Fibroblast of the aortic adventitia (primary cell): ENCODE measurements at places on chromosomes 3 and 15. TPM values are rescaled to one million over a fixed set of nuclear protein-coding genes. Genes with fewer than 3 reads are reported as not detected.
A peak's percentile ranks its signal among the peaks of the same experiment; 100 is the strongest.

- DNase-seq: peak; percentile 74
These were observed 37.5 kb upstream of the STIMATE start for GRCh38 chr3:52934630-52935530.

DNA sequence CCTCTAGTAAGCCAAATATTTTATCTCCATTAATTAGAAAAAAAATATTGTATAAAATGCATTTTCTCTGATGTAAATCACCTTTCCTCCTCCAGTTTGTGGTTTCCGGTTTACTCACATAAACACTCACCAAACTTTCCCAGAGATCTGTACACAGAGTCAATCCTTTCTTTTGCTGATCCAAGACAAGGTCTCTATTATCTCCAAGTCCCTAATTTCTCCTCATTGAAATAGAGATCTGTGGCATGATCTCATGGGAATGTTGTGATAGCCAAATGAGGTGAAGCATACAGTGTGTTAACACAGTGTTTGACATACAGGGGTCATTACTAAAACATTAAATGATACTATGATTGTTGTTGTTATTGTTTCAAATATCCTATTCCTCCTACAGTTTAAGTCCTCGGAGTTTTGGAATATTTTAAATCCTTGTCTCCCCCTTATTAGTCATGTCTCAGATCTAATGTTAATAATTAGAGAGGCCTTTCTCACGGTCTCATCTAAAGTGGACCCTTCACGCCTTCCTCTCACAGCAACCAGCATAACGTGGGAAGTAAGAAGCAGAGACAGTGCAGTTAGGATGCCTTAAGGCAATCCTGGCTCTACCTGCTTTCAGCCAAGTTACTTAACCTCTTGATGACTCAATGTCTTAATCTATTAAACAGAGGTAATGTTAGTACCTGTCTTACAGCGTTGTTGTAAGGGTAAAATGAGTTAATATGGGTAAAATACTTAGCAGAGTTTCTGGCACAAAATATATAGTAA is 333.3 kb downstream of the GRM7 start:
- no peak for DNase-seq

NOX5 gene
- 0.08 and 0.27 TPM in 2 replicates for total RNA-seq

- DNase-seq: peak; percentile 49
These were observed 62.8 kb downstream of the FMN1 start for GRCh38 chr15:33131552-33132232.

DNA sequence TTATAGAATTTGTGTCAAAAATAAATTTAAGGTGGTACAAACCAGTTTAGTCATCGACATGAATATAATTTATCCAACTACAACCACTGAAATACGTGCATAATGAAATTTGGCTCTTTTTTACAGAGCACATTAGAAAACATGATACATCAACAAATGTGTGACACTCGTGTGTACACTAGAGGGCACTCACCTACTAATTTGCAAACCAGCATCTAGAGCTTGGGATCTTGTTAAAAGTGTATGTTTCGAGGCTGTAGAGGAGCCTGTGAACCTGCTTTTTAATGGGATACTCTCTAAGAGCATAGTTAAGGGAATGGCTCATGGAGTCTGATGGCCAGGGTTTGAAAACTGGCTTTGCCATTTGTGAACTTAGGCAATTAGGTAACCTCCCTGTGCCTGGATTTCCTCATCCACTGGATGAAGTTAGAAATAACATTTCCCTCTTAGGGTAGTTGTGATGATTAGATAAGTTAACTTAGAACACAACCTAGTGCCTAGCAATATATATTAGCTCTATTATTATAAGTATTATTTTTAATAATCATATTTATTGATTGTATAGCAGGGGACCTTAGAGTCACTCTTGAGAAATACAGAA is 8.8 kb upstream of the CPOX start:
- DNase-seq: peak; percentile 85

OIP5 gene
- 0.25 and 9.0 TPM in 2 replicates for total RNA-seq

CYP1A2 gene
- not detected in 2 replicates for total RNA-seq

DNA sequence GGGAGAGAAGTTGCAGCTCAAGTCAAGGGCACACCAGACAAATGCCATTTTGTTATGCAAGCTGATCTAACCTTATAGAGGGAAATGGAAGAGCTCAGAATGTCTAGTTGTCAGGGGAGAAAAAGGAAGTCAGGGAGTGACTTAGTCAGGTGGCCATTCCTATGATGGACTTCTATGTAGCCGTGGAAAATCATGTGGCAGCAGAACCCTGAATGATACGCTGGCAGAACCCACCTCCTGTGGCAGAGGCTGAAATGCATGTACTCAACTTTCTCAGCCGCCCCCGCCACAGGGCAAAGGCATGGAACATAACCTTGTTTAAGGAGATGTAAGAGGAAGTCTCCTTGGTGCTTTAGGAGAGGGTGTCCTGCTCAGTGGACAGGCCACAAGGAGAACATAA is 37.7 kb upstream of the PARL start:
- DNase-seq: no peak

- DNase-seq: no peak
These were observed 9.5 kb downstream of the OSBPL10 start for GRCh38 chr3:31971607-31972006.

DNA sequence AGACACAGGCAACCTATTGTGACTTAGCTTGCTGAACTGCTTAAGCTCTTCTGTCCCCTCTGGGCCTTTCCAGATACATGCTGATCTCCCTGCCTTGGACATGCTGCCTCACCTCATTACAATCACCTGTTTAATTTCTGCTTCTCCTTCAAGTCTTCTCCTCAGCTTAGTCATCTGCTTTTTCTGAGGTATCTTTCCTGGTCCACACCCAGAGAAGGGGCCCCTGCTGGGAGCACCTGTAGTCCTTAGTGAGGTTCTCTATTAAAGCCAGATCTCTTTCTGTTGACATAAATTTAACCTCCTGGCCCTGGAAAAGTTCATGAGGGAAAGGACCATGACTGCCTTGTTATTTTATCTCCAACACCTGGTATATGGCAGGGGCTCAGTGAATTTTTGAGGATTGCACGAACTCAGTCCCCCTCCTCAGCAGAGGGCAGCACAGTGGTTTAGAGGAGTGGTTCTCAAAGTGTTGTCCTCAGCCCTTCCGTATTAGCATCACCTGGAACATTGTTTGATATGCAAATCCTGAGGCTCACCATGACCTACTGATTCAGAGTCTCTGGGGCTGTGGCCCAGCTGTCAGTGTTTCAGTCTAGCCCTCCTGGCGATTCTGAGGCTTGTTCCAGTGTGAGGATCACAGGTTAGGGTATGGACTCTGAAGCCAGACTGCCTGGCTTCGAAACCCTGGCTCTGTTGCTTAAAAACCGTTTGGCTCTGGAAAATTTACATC is 12.7 kb downstream of the COL6A6 start:
- no peak for DNase-seq

DNA sequence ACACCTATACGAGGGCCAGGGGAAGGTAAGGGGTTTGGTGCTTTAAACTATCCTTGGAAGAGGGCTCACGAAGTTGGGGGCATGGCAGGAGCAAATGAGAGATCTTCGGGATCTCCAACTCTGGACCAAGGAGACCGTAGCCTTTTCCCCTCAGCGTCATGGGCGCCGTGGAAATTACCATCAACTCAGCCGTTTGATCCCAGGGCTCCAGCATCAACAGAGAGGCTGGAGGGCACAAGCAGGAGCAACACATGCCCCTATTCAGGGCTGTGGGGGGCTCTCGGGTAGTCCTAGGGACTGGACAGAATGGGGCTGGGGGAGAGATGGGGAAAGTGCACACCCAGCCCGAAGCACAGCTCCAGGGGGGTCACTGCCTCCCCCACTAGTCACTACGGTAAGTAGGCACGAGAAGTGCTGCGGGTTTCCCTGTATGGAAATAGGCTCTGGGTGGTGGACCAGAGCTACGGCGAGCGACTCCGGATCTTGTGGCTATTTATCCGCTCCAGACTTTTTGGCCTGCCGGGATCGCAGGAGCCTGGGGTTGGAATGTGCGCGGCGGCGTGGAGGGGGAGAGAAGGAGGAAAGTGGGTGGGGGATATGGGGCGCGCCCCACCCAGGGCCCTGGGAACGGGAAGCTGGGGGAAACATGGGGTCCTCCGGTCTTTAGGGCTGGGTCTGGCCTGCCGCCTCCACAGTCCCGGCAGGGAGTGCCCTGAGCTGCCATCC is 539 bp upstream of the LAMB2 start:
- DNase-seq: peak; percentile 93

- DNase-seq: no peak
These were observed 82.8 kb downstream of the TIGIT start for GRCh38 chr3:114376516-114377185.

ZBTB47 gene
- 22.3 and 41.8 TPM in 2 replicates for total RNA-seq

- DNase-seq: no peak
These were observed 68.9 kb downstream of the GHSR start for GRCh38 chr3:172379372-172379771.

DNA sequence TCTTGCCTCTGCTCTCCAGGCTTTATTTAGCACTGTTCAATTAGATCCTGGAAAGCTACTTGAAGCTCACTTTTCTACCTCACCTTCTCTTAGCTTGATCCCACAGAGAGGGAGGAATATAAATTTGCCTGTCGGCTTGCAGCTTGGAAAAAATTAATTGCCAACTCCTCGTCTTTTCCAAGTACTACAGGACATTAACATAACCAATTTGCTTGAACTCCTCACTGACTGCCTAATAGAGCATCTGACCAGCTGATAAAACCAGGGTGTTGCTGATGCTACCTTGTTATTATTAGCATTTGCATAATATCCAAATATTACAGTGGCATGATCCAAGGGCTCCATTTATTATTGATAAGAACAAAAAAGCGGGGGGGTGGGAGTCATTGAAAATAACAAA is 561.8 kb downstream of the MCTP2 start:
- DNase-seq: no peak

DNA sequence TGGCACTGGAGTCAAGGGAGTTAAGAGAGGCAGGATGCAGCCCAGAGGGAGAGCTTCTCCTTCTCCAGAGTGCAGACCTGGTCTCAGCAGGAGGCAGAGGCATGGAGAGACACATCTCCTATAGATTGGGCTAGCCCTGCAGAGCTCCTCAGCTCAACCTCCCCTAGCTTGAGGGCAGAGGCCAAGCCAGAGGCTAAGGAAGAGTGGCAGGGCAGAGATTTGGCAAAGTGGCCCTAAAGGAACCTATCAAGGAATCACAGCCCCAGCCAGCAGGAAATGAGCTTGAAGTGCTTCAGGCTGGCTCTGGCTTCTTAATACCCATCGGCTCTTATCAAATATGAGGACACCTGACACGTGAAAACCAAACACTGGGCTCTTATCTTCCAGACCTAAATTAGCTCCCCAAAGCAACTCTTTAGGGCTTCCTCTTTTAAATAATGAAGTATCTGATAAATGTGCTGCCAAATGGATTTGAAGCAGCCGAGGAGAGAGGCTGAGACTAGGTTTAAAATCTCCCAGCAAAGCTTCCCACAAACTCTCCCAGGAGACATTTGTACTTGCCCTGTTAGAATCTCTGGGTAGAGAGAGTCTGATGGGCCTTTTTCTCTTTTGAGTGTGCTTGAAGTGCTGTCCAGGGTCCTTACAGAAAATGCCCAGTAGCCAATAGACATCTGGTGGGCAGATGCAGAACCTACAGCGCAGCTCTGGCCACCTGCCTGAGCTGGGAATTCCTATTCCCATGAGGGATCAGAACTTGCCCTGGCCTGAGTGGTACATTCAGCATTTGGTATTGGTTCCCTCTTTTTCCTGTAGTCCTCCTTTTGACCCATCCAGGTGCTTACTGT is 271.4 kb downstream of the CLSTN2 start:
- DNase-seq: peak; percentile 27

DNA sequence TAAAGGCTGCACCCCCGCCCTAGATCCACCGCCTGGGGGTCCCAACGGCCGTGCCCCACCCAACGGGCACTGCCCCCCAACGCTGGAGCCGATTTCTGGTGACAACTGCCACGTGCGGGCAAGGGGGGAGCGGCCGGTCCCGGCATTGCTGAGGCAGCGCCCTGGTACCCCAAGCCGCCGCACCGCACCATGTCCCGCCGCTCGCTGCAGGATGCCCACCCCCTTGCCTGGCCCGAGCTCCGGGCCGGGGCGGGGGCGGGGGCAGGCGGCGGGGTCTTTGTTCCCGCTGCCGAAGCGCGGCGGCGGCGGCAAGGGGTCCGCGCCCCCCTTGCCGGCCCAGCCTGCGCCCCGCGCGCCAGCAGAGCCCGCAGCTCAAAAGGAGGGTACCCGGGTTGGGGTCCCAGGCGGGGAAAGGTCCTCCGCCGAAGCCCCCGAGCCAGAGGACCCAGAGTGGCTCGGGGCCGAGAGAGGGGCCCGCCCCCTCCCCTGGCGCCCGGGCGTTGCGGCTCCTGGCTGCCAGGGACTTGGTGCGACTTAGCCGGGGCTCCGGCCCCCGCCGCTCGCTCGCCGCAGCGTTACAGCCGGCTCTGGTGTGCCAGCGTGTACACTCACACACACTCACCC is 678 bp downstream of the SEMA7A start:
- DNase-seq: no peak

SNX22 gene
- 0.18 and 0.41 TPM in 2 replicates for total RNA-seq

- DNase-seq: peak; percentile 8
These were observed 228.0 kb upstream of the LRRFIP2 start for GRCh38 chr3:37402351-37402750.

- DNase-seq: no peak
These were observed 111.2 kb upstream of the RGMA start for GRCh38 chr15:93200081-93200836.

EXOG gene
- 14.4 and 39.6 TPM in 2 replicates for total RNA-seq

DNA sequence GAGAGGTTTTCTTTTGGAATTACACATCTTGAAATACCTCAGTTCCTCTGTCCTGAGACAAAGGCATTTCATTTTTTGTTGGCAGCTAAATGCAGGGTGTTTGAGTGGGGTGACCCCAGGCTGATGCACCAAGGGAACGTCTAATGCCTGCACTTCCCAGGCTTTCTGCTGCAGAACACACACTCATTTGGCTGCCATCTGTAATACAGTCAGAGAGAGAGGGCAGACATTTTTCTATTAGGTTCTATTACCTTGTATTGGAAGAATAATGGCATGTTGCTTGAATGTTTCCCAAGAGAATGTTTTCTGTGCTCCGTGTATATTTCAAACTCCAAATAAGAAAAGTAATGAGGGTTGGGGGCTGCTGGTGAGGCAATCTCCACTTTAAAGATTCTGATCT is 87.1 kb downstream of the PTPRG start:
- no peak for DNase-seq

SAXO2 gene
- total RNA-seq: 0.25 and 1.4 TPM in 2 replicates

CCR8 gene
- total RNA-seq: not detected in 2 replicates

DNA sequence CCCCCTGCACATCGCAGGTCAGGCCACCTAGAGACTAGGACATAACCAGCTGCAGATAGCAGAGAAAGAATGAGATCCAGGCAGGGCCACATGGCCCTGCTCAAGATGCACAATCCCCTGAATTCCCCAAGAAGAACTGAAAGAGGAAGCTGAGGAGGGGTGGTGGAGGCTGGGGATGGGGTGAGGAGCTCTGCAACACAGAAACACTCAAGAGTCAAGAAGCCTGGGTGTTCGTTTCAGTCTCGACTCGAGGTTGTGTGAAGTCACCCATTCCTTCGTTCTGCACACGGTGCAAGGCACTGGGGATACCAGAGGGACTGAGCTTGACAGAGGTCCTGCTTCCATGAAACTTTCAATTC is 62.0 kb downstream of the TLE3 start:
- no peak for DNase-seq

DNA sequence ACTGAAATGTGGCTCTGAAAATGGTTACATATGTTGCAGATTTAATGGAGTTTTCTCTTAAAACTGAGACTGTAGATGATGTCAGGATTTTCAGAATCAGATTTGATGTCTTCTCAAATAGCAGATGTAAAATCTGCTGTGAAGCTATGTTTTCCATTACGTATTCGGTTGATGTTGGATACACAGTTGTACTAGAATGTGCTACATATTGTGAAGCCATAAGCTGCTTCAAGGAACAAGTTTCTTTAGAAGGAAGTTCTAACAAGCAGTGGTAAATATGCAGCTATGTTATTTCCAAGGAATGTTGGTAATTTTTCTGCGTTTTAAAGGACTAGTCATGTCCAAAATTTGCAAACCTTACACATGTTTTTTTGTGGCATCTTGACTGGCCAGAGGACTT is 197.7 kb downstream of the RBMS3 start:
- peak; percentile 22 for DNase-seq
